Skeletal muscle cell (primary cell): ENCODE measurements at places on chromosomes 16 and 17.

- DNase-seq = no peak
These were observed 4.3 kb downstream of the IQCK start for GRCh38 chr16:19722269-19722952.

DNA sequence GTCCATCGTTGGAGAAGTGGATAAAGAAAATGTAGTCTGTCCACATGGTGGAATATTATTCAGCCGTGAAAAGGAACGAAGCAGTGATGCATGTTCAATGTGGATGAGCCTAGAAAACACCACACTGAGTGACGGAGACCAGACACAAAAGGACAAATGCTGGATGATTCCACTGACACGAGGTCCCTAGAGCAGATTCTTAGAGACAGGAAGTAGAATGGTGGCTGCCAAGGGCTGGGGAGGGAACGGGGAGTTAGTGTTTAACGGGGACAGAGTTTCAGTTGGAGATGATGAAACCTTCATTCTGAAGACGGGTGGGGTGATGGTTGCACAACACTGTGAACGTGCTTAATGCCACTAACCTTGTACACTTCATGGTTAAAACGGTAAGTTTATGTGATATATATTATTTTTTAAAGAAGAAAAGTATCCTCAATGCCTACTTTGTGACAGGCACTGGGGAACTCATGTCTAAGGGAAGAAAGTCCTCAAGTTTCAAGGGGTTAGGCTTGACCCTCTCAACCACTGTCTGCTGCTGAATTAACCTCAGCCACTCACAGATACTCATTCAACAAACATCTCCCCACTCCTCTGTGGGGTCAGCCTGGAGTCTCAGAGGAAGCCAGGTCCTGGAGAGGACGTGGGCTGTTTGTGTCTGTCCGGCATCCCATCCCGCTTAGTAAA lies 17.6 kb downstream of the C16orf74 start:
- peak; percentile 46 for DNase-seq

DNA sequence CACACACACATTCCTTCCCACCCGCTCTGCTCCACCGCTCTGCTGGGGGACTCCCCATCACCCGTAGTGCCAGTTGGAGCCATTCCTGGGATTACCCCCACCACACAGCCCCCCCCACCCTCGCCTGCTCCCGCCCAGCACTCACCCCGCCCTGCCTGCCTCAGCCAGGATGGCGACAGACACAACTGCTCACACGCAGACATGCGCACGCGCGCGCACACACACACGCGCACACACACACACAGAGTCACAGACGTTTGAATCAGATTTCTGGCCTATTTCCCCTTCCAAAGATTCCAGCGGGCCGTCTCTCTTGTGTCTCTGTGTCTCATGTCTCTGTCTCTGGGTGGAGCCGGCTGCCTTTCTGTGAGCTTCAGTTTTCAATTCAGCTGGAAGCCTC lies 4.4 kb downstream of the CACNA1G start:
- no peak for DNase-seq

- DNase-seq = no peak
These were observed 14.9 kb downstream of the NAGPA start for GRCh38 chr16:5018793-5019192.

DNA sequence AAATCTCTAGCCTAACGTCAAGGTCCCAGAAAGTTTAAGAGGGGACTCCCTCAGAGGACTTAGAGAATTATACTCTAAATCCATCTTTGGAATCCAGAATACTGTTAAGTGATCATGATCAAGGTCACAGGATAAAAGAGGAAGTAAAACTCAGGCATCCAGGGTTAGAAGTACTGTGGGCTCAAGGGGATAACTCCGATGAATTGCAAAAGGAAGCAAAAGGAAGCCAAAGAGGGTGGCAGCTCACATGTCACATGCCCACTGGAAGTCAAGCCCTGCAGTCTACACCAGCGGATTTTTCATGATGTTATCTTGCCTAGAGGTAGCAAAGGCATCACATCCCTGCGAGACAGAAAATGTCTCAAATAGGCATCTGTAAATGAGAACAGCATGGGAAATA lies 3.8 kb downstream of the ZNF821 start:
- no peak for DNase-seq

- DNase-seq = peak; percentile 49
These were observed 14.7 kb upstream of the WNT3 start for GRCh38 chr17:46832945-46833839.

GRCh38 chr16:28569021-28569420 lies 15.3 kb downstream of the SGF29 start:
- no peak for DNase-seq

- DNase-seq = no peak
These were observed 480 bp downstream of the MRPS7 start for GRCh38 chr17:75262112-75262606.

DNA sequence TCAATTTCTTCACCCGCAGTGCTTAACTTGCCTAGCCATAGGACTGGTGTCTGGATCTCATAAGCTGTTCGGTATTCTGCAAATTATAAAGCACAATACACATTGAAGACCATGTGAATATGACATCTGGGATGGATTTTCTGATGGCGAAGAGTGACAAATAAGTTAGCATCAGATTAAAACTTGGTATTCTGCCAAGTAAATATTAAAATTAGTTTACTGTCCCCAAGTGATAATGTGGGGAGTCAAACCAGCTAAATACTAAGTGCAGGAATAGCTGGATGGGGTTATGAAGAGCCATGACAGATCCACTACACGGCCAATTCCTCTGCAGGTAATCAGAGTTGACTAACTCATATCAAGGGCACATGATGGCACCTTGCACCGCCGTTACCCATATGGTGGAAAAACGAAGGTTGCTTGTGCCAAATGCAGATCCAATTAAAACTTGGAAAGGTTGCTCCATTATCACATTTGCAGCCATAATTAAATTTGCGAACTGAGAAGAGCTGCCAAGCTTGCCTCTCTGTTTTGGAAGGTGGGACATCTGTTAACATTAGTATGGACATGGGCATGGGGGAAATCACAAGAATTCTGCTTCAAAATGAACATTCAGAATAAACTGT lies 114.9 kb upstream of the TOM1L1 start:
- no peak for DNase-seq

DNA sequence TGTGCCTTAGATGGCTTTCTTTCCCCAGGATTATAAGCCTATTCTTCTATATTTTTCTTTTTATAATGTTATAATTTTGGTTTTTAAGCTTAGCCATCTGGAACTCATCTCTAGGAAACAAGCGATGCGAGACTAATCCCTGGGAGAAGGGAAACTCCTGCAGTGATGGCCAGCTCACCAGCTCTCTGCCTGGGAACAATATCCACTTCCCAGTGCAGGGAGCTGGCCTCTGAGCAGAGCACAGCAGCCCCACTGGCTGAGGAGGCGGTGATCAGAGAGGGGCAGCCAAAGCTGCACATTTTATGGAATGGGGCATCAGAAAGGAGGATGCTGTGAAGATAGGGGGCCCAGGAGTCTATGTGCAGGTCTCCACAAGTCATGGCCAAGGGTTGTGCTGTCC lies 183.3 kb downstream of the LGALS9B start:
- no peak for DNase-seq

DNA sequence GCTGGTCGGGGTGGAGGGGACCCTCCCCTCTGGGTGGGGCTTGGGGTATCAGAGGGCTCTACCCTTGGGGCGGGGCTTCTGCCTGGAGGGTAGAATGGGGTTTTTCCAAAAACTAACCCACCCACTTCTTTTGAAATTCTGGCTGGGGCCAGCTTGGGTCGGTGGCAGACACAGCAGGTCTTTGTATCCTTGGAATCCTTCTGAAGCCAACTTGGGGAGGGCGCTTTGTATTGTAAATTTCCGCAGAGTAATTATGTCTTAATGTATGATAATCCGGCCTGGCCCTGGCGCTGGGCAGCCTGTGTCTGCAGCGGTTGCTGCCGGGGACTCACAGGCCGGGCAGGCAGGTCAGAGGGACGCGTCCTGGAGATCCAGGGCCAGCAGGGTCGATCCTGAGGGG lies 33.9 kb upstream of the GSE1 start:
- no peak for DNase-seq

DNA sequence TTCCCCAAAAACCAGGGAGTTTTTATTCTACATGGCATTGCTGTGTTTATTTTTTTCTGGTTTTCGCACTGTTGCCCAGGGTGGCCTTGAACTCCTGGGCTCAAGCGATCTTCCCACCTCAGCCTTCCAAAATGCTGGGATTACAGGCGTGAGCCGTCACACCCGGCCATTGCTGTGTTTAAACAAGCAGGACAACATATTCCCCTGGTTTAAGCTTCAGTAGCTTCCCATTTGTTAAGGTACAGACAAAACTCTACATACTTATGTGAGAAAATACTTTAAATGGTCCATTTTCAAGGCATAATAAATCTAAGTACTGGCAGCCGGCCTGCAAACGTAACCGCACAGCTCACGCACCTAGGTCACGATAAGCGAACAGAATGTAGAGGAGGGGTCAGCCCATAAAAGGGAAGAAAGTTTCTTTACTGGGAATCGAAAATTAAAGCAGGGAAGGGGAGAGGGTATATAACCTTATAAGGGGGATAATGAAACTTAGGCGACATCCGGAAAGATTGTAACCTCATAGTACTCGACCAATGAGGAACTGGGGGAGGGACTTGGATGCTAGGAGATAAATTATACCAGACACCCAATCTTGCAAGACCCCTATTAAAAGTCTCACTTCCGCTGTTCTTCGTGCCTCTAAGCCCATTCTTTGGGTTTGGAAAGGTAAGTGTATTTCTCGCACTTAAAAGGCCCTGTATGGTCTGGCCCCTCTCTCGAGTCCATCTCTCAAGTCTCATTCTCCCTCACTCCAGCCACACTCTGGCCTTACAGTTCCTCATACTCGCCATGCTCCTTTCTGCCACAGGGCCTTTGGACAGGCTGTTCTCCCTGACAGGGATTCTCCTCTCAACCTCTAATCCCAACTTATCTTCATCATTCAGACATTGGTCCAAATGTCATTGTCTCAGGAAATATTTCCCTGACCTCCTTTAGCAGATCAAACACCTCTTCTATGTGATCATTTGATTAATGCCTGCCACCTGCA lies 59.2 kb downstream of the TEX14 start:
- DNase-seq = no peak

GRCh38 chr17:74771319-74771914 lies 4.7 kb downstream of the NAT9 start:
- DNase-seq = no peak

DNA sequence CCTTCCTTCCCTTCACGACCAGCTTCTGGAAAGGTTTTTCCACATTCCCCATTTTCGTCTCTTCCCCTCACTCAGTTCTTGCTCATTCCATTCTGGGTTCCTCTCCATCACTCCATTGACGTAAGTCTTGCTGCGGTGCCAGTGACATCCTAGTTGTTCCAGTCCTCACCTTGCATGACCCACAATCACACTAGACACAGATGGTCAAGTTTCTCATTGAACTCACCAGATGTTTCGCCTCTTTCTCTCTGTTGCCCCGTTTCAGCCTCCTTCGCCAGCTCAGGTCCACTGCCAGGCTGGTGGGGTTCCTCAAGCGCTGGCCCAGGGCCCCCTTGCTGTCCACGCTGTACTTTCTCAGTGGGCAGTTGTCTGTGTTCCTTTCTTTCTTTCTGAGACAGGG lies 43.4 kb downstream of the CCDC42 start:
- no peak for DNase-seq

DNA sequence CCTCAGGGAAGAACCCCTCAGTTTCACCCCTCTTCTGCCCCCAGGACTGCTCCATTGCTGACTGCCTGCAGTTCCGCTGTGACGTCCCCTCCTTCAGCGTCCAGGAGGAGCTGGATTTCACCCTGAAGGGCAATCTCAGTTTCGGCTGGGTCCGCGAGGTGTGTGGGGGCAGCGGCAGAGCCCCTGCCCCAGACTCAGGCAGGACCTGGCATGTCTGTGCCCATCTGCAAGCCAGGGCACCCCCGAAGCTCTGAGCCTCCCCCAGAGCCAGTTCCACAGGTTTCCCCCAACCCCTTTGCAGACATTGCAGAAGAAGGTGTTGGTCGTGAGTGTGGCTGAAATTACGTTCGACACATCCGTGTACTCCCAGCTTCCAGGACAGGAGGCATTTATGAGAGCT lies 4.4 kb downstream of the COX6A2 start:
- no peak for DNase-seq

DNA sequence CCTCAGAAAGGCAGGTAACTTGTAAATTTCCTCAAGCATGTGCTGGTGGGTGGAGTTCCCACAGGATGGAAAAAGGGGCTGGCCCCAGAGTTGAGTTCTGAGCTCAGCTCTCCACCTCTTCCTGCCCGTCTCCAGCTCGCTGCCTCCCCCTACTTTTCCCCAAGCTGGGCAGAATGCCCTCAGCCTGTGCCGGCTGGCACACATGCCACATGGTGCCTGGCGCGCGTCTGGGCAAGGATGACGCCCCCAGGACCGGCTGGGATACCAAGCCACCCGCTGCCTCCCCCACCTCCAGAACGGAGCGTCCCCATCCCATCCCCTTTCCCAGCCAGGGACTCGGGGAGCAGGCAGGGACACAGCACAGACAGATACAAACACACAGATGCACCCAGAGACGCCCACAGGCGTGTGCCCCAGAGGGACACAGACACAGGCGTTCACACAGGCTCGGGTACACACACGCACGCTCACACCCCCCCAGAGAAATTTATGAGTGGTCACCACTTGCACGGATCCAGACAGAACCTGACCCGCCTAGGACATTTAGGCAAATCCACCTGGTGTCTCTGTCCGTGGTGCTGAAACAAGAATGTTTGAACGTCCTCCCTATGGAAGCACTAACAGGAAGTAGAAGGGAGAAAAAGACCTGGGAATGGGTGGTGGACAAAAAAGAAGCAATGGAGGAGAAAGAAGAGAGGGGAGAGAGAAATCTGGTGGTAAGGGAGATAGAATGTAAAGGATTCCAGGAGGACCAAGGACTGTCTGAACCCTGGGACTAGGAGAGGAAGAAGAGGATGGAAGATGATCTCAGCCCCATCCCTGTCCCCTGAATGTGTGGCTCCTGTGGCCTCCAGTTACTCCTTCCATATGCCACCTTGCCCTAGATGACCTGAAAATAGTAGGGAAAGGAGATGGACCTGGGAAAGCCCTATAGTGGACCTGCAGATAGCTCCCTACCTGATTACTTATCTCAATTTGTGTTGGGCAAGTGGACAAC lies 15.5 kb downstream of the NEUROD2 start:
- peak; percentile 3 for DNase-seq

DNA sequence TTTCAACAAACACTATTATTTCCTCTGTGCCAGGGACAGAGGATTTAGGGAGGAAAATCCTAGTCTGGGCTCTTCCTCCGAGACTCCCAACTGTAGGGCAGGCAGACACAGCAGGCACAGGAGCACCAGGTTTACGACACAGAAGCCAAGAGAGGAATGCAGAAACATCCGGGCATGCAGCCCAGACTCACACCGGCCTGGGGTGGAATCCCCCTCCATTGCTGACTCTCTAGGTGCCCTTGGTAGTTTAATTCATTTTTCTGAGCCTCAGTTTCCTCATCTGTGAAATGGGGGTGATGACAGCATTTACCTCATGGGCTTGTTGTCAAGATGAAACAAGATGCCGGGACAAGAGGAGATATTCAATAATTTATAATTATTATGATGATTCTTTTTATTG lies 14.9 kb downstream of the CA4 start:
- no peak for DNase-seq

GRCh38 chr16:87701505-87701921 lies 64.3 kb downstream of the KLHDC4 start:
- DNase-seq = no peak
